ENCODE measurements at places on chromosomes 7 and 10.

GRCh38 chr7:34086064-34086463 is 180.7 kb downstream of the BMPER start:
- no peak for DNase-seq

DNA sequence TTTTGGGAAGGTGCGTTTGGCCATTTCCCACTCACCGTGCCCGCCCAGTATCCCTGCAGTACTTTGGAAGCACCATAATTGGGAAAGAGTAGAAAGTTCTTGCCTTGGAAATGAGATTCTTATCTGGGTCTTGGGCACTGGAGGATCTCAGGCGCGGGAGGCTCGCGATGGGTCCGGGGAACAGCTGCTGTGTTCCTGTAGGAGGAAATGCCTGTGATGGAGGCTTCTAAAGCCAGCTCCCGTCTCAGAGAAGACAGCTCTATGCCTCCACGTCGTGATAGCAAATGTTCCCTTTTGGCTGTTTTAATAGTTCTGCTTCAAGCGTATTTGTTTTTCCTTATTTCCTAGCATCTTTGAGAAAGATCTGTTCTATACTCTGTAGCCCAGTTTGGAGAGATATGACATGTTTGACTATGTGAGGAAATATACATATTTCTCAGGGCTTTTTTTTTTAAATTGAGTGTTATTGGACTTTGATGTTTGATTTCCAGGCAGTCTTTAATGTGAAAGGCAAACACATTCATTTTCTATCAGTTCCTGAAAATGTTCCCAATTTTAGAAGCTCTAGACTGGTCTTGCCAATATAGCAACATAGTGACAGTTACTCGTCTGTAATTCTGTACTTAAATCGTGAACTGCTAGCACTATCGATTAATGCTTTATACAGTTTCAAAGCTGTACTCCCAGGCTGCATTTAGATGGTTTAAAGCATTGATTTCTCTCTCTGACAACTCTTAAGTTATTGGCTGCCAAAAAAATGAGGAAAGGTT is 280.8 kb downstream of the DPP6 start:
- DNase-seq: no peak

GRCh38 chr7:4188651-4189050 is 493.4 kb upstream of the FOXK1 start:
- DNase-seq: no peak

GRCh38 chr10:93267521-93267920 is 193.8 kb downstream of the CYP26A1 start:
- DNase-seq: no peak

DNA sequence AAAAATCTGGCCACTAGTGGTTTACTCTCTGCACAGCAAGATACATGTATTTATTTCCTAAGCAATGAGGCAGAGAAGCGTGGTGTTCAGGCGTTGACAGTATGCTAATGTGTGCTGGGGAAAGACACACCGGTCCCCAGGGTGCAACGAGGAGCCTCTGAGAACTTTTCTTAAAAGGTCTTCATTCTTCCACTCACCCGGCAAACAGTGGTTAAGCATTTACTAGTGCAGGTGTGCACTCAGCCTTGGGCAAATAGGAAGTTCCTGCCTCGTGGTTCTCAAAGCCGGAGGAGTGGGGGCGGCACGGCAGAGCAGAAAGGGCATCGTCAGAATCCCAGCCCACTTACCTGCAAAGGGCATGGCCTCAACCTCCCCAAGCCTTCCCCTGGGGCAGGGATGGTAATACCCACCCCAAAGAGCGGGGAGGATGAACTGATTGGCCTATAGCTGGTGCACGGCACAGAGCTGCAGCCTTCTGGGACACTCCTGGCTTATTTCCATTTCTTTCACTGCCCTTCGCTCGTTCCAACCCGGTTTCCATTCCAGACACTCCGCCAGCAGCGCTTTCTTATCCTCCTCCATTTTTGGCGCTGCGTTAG is 184.3 kb upstream of the CTBP2 start:
- no peak for DNase-seq

GRCh38 chr7:78777829-78778228 is 675.6 kb downstream of the MAGI2 start:
- DNase-seq: no peak

- no peak for DNase-seq
Measured at GRCh38 chr10:89574368-89574767, 39.0 kb upstream of the SLC16A12 start.

GRCh38 chr10:22325272-22326144 is 4.6 kb downstream of the BMI1 start:
- DNase-seq: peak; percentile 61

- no peak for DNase-seq
Measured at GRCh38 chr10:64762861-64763260, 1241.7 kb downstream of the REEP3 start.

GRCh38 chr10:109432281-109432680 is 491.0 kb downstream of the XPNPEP1 start:
- DNase-seq: no peak

DNA sequence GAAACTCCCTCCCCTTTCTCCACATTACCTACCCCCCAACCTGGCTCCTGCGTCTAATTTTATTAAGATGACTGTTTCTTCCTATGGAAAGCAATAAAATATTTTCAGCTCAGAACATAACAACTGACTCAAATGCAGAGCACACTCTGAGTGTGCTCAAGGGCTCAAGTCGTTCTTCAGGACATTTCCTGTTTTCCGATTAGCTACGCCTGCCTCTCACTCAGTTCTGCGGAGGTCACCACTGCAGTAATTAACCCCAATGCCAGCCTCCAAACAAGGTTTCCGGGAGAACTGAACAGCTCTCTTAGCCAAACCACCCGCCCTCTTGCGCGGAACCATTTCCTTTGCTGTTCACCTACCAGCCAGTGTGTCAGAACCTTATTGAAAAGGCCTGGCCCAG is 19.3 kb downstream of the MYOF start:
- no peak for DNase-seq

GRCh38 chr10:87860156-87860795 is 3.1 kb downstream of the KLLN start:
- no peak for DNase-seq

DNA sequence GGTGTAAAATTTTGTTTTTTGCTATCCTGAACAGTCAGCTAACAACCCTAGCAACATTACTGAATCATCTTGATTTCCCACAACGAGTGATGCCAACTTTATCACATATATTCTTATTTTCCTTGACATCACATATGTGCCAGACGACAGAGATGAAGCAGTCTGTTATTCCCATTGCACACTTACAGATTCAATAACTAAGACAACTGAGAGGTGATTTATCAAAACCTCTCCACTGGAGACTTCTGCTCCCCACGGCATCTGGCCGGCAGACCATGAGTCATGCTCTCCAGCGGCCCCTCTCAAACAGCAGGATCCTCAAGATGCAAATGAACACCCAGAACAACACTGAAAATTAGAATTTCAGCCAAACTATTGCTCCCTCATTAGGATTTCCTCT is 57.1 kb downstream of the AMPH start:
- no peak for DNase-seq

DNA sequence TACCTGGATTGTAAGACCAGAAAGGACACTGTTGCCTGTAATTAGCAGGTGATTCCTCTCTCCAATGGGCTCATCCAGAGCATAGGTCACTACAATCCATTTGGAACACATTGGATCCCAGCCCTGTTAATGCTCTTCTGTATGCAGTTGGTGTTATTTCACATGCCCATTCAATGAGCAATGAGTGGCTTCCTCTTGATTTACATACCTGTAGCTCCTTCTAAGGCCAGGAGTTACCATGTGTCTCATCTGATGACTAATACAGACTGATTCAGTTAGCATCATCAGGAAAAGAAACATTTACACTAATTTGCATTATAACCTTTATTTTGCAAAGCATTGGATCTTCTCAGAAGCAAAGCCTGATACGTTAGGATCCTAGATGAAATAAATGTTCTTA is 83.1 kb upstream of the NPVF start:
- DNase-seq: no peak

DNA sequence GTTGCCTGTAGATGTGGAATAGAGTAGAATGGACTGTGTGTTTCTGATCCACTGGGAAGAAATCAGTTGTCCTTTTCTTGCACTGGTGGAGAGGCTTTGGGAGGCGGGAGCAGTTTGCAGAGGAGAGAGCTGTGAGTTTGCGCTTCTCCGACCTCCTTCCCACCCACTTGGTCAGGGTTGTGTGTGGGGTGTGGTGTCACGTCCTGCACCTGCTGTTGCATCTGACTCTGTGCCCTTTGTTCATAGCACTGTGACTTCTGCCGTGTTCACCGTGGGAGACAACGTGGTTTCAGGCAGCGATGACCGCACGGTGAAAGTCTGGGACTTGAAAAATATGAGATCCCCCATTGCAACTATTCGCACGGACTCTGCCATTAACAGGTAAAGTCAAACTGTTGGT is 67.8 kb downstream of the WDR37 start:
- DNase-seq: no peak

GRCh38 chr7:43906331-43907010 is at the start of gene URGCP:
TSS of gene URGCP (minus strand) at chr7:43906596. CDS start at chr7:43906575, 21 bp downstream.
- peak; percentile 62 for DNase-seq

- DNase-seq: no peak
Measured at GRCh38 chr10:3676564-3676963, 108.4 kb downstream of the KLF6 start.

GRCh38 chr7:115734641-115735040 is 295.9 kb downstream of the TFEC start:
- DNase-seq: no peak

DNA sequence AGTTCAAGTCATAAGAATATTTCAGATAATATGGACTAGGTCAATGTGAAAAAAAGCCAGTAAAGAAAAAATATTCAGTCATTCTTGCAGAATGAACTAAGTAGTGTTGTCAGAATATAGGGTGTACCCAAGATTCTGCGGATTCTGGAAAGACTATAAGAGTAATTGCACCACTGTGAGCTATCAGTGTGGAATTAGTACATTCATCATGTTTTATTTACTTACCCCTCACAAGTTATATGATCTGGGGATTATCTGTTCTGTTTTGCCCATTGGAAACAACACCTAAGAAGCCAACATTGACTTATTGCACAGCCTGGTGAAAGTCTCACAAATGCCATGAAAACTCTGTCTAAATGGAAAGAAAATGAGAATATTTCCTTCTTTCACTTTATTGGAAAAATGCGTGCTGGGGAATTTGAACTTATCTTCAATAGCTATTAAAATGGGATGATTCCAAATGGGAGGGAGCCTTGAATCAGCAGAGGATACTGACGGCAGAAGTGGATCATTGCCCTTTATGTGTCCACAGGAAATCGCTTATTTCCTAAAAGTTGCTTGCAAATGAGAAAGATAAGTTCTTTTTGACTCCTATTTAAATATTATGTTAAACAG is 563.3 kb upstream of the POM121L12 start:
- DNase-seq: no peak

DNA sequence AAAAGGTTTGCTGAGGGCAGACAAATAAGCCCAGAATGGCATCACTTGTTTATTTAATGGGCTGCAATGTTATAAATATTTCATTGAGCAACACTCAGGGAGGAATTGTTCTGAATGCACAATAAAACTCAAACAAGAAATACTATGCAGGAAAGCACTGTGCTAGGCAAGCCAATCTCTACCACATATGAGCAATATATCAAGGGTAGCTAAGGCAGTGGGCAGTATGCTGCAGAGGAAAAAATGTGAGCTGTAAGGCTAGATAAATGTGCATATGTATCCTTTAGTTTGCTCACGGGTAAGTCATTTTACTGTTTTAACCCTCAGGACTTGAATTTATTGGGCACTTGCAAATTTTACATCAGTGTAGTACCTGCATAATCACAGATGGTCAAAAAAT is 349.6 kb downstream of the CDC14C start:
- DNase-seq: no peak

GRCh38 chr10:3465406-3465891 is 292.9 kb upstream of the PITRM1 start:
- DNase-seq: no peak

DNA sequence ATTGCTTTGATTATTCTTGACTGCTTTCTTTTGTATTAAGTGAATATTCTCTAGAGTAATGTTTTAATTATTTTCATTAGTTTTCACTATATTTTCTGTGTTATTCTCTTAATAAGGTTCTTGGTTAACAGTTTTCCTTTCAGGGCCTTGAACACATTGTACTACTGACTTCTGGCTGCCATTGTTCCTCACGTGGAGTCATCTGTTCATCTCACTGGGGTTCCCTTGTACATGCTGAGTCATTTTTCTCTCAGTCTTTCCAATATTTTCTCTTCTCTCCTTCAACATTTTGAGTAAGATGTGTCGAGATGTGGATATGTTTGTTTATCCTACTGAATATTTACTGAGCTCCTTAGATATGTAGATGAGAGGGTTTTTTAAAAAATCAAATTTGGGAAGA is 400.7 kb downstream of the TCERG1L start:
- DNase-seq: no peak

DNA sequence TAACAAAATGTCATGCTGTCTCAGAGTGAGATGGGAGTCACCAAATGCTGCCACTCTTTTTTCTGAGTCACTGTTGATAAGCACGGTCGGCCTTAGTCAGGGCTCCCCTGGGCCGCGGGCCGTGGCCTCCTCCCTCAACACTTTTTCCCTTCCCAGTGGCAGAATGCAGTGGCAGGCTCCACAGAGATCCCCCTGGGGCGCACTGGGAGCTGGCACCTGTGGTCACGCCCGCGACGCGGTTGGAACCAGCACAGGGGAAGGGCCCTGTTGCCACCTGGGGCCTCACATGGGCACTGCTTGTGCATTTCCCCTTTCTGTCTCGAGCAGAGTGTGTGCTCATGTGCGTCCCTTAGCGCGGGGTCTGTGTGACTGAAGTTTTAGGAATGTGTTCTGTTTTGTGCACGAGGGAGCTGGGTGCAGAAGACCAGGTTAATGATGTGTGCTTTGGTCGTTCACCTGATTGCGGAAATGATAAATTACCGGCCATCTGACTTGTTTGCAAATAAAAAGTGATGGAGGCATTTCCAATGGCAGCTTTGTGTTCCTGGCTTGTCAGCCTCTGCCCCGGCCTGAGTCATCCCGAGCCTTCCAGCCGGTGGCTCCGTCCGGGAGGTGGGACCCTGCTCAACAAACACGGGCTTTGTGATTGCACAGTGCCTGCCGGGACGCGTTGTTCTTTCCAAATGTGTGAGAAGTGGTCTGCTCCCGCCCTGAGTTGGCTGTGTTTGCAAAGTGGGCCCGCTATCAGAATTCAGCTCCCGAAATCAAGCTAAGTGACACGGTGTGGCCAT is 100.7 kb downstream of the NKX6-2 start:
- peak; percentile 15 for DNase-seq

- DNase-seq: no peak
Measured at GRCh38 chr10:76459016-76459730, 1027.7 kb downstream of the LRMDA start.

- no peak for DNase-seq
Measured at GRCh38 chr10:70330671-70331070, 46.9 kb upstream of the NPFFR1 start.

GRCh38 chr10:127987467-127988380 is 80.8 kb downstream of the PTPRE start:
- no peak for DNase-seq

GRCh38 chr10:21953585-21954057 is 49.9 kb downstream of the DNAJC1 start:
- DNase-seq: no peak

DNA sequence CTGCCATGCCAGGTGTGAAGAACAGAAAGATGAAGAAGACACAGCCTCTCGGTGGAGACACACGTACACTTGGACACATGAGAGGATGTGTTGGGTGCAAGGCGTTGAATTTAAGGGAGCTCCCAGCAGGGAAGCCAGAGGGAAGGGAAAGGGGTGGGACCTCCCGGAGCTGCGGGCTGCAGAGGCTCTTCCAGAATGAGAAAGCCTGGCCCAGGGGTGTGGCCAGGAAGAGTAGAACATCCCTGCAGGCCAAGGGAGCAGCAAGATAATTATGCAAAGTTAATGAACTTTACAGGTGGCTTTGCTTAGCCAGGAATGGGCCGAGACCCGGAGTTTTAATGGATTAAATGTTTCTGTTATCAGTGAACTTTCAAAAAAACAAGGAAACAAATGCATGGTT is 270.3 kb downstream of the KLF6 start:
- no peak for DNase-seq
